ENCODE measurements at places on chromosomes 4 and X.

DNA sequence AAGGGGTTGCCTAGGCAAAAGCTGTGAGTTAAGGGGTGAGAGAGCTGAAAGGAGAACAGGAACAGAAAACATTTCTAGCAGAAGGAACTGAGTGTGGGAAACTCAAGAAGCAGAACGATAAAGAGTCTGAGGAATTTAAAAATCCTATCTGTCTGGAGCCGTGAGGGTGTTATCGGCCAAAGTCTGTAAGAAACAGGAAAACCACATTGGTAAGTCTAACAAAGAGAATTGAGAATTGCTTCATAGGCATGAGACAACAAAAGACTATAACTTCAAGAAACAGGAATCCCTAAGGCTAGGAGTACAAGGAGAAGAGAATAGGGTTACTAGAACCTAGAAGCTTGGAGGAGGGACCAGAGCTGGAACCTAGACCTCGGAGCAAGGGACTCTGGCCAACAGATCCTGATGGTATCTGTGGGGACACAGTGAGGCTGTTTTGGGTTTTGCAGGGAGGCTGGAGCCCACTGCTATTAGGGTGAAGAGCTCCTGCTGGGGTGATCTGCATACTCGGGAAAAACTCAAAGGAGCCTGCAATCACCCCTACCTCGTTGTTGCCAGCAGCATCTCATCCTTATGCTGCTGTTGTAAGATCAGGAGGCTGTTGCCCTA, 175.6 kb downstream of the FBXO8 start:
- no peak for DNase-seq

DNA sequence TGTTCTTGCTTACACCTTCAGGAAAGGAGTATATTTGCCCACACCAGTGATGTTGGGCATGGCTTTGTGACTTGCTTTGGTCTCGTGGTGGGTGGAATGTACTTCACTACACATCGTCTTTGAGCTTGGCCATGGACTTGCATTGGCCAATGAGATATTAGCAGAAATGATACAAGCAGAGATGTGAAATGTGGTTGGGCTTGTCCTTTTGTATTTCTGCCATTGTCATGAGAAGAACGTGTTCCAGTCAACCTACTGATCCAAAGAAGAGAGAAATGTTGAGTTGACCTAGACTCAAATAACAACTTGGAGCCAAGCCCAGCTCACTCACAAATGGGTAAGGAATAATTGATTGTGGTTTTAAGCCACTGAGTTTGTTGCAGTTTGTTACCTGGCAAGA, 138.4 kb upstream of the ARX start:
- no peak for DNase-seq

DNA sequence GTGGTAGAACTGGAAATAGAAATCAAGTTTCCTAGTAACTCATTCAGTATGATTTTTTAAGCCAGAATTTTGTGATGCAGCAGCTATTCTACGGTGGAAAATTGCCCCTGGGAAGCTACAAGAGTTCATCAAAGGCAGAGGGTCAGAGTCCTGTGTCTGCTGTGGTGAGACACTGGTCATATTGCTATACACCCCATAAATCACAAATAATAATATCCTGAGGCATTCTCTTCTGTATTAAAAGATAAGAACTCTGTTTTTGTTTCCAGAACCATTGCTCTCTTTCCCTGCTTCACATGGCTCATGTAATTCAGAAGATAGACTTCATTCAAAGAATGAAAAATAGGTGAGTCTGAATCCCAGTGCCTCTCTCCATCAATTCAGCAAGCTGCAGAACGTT, 188.8 kb upstream of the NOCT start:
- DNase-seq, result no peak

DNA sequence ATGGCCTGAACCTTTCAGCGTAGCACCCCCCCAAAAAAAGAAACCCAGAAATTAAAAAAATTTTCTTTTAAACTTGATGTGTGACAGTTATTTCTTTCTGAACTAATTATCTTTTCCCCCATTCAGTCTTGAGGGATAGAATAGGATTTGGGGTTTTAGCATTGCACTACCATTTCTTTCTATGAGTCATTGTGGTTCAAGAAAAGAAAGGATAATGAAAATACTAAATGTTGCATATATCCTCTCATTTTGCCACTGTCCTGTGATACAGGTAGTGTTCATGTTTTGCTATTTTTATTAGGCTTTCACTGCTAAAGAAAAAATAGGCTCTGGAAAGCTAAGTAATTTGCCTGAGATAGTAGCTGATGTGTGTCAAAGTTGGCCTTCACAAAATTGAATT, 39.4 kb upstream of the DCK start:
- no peak for DNase-seq

DNA sequence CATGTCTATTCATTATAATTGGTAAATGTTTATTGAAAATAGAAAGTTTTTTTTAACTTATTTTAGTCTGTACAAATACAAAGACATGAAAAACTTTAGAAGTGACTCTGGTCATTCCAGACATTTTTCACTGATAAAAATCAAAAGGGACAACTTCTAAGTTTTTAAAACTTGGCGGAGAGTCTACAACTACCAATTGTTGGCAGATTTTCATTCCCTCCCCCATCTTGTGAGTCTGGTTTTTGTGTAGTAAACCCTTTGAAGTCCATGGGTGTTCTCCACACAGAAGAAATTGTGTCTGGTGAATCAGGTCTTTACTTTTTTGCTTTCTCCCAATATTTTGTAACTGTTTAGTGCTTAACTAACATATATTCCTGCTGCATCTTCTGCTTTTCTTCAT, 336.5 kb downstream of the PDGFC start:
- DNase-seq, result no peak

DNA sequence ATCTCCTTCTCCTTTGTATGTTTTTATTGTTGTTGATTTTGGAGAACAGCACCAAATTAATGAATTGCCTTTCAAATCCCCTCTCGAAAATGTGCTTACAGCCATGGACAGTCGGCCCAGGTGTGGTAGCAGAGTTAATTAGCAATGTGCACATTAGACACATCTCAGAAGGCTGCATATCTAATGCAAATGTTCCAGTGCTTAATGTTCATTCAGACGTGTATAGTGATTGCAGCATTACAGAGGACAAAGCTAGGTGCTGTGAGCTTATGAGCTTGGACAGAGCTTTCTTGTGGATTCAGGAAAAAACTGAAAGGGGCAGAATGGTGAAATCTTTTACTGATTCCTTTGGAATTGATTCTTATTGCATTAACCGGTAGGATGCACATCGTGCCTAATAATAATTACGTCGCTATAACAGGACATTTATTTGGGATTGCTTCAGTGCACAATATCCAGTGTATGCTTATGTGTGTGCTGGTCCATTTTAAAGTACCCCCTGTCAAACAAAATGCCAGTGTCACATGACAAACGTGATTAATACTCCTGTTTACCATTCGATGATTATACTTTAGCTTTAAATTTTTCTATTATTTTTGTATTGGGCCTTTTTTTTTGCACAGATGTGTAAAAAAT, 552.9 kb upstream of the EPHA5 start:
- DNase-seq, result no peak

DNA sequence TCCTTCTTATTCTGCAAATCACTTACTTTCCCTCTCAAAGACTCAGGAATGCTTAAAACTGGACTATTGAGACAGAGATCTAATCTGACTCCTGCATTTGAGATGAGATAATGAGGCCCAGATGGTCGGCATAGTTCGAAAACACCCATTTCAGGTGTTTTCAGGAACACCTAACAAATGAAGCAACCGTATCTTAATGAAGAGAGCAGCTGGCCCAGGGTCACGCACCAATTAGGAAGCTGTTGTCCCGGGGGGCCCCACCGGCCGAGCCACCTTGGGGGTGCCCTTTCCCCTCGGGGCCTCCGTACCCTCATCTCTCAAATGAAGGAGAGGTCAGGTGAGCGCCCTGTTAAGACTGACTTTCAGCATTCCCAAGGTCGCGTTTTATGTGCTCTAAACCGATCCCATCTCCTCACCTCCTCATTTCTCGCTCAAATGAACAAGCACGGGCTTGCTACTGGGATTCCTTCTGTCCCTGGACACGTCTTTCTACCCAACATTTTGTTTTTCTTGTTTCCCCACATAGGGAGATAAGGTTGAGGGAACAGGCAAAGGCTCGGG, 824 bp downstream of the LRPAP1 start:
- no peak for DNase-seq

- DNase-seq, result no peak
Observed at GRCh38 chrX:13168269-13168668, 123.8 kb upstream of the FAM9C start.

GRCh38 chrX:39840581-39841093, 257.1 kb downstream of the BCOR start:
- DNase-seq, result no peak

DNA sequence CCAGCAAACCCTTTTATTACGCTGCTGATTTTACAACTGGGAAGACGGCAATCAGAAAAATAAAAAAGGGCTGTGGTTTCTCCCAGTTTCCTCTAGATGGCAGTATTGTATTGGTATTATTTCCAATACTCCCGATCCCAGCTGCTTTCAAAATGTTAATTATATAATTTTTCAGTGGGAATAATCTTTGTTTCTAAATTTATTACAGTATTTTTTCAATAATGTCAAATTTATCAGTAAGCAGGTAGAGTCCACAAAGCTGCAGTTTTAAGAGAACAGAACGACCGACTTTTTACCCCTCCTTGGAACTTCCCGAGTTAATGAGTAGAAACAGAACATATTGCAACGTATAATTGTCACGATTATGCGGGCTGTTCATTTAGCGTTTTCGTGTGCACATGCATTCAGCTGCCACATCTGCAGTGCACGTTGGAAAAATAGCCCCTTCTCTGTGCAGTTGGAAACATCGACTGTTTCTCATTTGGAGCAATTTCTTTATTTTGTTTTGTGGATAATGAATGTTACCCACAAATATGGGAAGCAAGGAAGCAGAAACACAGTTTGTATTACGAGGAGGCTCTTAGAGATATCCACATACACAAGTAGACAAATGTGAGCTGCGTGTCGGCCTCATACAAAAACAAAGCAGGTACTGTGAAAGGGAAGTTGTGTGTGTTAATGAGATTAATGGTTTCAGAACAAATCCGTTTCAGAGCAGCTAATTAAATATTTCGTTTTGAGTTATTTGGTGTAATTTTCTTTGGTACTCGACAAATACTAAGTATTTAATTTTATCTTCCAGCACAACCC, 188.0 kb downstream of the STIM2 start:
- DNase-seq, result no peak

DNA sequence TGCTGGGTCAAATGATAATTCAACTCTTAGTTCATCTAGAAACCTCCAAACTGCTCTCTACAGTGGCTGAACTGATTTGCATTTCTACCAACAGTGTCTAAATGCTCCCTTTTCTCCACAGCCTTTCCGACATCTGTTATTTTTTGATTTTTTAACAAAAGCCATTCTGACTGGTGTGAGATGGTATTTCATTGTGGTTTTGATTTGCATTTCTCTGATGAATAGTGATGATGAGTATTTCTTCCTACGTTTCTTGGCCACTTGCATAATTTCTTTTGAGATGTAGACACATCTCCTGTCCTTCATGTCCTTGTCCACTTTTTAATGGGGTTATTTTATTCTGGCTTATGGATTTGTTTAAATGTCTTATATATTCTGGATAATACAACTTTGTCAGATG, 298.2 kb upstream of the ARSJ start:
- no peak for DNase-seq

DNA sequence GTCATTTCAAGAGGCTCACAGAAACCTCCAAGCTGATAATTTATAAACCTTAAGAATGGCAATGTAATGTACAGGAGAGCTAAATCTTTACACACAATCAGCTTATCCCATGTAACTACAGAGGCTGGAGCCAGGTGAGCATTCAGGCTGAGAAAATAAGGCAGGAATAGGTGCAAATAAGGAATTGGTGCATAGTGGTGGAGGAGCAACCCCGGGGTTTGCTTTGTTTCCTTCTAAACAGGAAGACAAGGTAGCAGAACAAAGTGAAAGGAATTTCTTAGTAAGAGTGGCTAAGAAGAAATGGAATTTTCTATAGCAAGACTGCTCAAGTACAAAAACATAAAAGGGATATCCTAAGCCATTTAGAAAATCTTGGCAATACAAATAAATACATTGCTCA, 82.4 kb downstream of the NR3C2 start:
- no peak for DNase-seq
